Caki2 (cell line): ENCODE measurements at places on chromosomes 16 and 17. TPM values are rescaled to one million over a fixed set of nuclear protein-coding genes. Genes with fewer than 3 reads are reported as not detected.

The HOXB9 gene
- 0.84 and 2.1 TPM in 2 replicates for total RNA-seq

The ABCA10 gene
- total RNA-seq: 0.07 TPM in 1 of 2 replicates, not detected in the other

The TOX3 gene
- total RNA-seq: 0.10 TPM in 1 of 2 replicates, not detected in the other

The CSH2 gene
- not detected in 2 replicates for total RNA-seq

The CDR2L gene
- total RNA-seq: 32.7 and 33.6 TPM in 2 replicates

The EVPLL gene
- total RNA-seq: not detected in 2 replicates

The PKMYT1 gene
- total RNA-seq: 25.5 and 39.1 TPM in 2 replicates

The MYO15A gene
- not detected in 2 replicates for total RNA-seq

The BMERB1 gene
- total RNA-seq: 39.7 and 68.5 TPM in 2 replicates

The MYADML2 gene
- not detected in 2 replicates for total RNA-seq

The CD300LB gene
- not detected in 2 replicates for total RNA-seq

The SLC22A31 gene
- not detected in 2 replicates for total RNA-seq

The MARVELD3 gene
- total RNA-seq: not detected in 2 replicates

The HIGD1B gene
- total RNA-seq: not detected in 2 replicates

The TBX2 gene
- 0.49 and 1.2 TPM in 2 replicates for total RNA-seq

The NOTUM gene
- total RNA-seq: not detected in 2 replicates

The INCA1 gene
- total RNA-seq: 0.72 and 3.3 TPM in 2 replicates

The TERB1 gene
- not detected in 2 replicates for total RNA-seq

The DNAI2 gene
- total RNA-seq: not detected in 2 replicates

The ZNF200 gene
- 12.1 and 12.8 TPM in 2 replicates for total RNA-seq

The ZNF287 gene
- 4.8 and 6.1 TPM in 2 replicates for total RNA-seq

The GINS2 gene
- 27.0 and 37.3 TPM in 2 replicates for total RNA-seq
